ENCODE measurements at places on chromosomes 11 and 22. TPM values are rescaled to one million over a fixed set of nuclear protein-coding genes. Genes with fewer than 3 reads are reported as not detected.
A peak's percentile ranks its signal among the peaks of the same experiment; 100 is the strongest.

DNA sequence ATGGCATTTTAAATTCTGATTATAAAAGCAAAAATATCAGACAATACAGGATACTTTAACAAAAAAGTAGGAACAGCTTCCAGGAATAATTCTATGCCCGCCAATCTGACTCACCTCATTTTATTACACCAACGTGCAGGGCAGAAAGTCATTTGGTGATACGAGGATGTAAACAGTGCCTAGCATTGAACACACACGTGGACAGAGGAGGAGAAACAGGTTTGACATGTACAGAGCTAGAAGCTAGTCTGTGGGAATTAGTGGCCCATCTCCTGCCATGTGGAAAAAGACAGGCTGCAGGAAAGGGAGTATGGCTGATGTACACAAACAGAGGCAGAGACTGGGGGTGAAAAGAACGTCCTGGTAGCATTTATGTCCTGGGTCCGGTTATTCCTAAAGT, 9.0 kb upstream of the SPINDOC start:
- no peak for DNase-seq
- H3K4me3 ChIP-seq, result no peak overlapping the region
- no peak overlapping the region for H3K27ac ChIP-seq
- H3K27me3 ChIP-seq, result peaks cover 5% of the 10 kb centered on the region
- H3K4me1 ChIP-seq, result no peaks in the 10 kb centered on the region
- no peaks in the 10 kb centered on the region for H3K36me3 ChIP-seq

- no peak overlapping the region for H3K27ac ChIP-seq
- no peaks in the 10 kb centered on the region for H3K27me3 ChIP-seq
- H3K4me1 ChIP-seq, result no peaks in the 10 kb centered on the region
- DNase-seq, result no peak
- H3K4me3 ChIP-seq, result no peak overlapping the region
Observed at GRCh38 chr11:4134806-4135205, 40.2 kb downstream of the RRM1 start.

The OR56B4 gene
- total RNA-seq, result not detected

DNA sequence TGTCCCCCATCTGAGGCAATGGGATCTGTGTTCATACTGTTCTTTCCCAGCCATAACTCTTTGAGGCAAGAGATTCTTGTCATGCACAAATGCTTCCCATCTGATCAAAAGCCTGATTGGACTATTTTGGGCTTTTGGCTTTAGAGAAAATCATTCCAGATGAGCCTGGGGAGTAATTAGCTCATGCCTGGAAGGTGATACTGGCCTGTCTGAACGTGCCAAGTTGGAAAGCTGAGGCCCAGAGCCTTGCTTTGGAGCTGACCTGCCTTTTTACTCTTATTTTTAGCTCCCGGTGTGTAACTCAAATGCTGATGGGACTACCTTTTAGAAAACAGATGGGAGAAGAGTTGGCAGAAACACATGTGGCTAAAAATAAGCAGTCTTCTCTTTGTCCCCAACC, 105.0 kb downstream of the DBX1 start:
- no peak overlapping the region for H3K4me3 ChIP-seq
- no peaks in the 10 kb centered on the region for H3K27me3 ChIP-seq
- no peak overlapping the region for H3K27ac ChIP-seq
- no peaks in the 10 kb centered on the region for H3K4me1 ChIP-seq

The RAB36 gene
- 0.46 TPM for total RNA-seq

GRCh38 chr11:26792941-26793340, 71.1 kb upstream of the SLC5A12 start:
- no peak for DNase-seq
- no peaks in the 10 kb centered on the region for H3K4me1 ChIP-seq
- no peak overlapping the region for H3K4me3 ChIP-seq
- H3K27me3 ChIP-seq, result no peaks in the 10 kb centered on the region

GRCh38 chr22:33110562-33111163, 52.5 kb upstream of the SYN3 start:
- H3K36me3 ChIP-seq, result no peaks in the 10 kb centered on the region
- H3K4me3 ChIP-seq, result no peak overlapping the region
- DNase-seq, result no peak
- H3K27me3 ChIP-seq, result no peaks in the 10 kb centered on the region
- H3K27ac ChIP-seq, result no peak overlapping the region
- H3K4me1 ChIP-seq, result no peaks in the 10 kb centered on the region

DNA sequence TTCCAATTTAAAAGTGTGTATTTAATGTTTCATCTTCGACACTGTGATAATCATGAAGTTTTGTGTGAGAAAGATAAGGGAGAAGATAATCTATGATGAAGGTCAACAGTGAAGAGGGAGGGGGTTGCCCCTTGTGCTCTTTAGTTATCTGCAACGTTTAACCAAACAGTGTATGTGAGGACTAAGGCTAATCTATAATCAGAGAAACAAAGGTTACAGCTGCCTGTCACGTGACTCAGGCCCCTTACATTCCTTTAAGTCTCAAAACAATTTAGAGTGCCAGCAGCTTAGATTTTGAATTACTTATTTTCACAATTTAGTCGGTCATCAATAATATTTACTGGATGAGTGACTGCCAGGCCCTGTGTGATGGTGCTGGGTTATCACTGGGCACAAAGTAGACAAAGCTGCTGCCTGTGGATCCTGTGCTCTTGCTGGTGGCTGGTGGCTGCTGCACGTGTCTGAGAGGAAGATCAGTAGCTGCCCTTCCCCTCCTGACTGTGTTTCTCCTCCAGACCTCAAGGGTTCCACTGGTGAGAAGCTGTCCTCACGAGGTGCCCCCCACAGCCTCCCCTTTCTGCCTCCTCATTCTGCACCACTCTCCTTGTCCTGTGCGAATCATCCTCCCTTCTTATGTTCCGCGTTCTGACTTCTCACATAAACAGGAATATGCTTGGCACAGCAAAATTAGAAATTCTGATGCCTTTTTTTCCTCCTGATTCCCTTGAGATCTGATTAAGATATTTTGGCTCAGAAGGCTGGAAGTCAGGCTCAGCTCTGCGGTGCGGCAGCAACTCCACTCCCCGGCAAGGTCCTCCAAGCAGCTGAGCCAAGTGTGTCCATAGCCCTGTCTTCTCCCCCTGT, 331.1 kb upstream of the B3GAT1 start:
- H3K36me3 ChIP-seq, result no peaks in the 10 kb centered on the region
- no peaks in the 10 kb centered on the region for H3K27me3 ChIP-seq
- H3K4me3 ChIP-seq, result no peak overlapping the region
- H3K4me1 ChIP-seq, result no peaks in the 10 kb centered on the region

GRCh38 chr11:1556278-1556902, 15.7 kb downstream of the DUSP8 start:
- H3K27ac ChIP-seq, result no peak overlapping the region
- no peaks in the 10 kb centered on the region for H3K4me1 ChIP-seq
- H3K36me3 ChIP-seq, result no peaks in the 10 kb centered on the region
- peaks cover 2% of the 10 kb centered on the region for H3K27me3 ChIP-seq
- H3K4me3 ChIP-seq, result no peak overlapping the region

DNA sequence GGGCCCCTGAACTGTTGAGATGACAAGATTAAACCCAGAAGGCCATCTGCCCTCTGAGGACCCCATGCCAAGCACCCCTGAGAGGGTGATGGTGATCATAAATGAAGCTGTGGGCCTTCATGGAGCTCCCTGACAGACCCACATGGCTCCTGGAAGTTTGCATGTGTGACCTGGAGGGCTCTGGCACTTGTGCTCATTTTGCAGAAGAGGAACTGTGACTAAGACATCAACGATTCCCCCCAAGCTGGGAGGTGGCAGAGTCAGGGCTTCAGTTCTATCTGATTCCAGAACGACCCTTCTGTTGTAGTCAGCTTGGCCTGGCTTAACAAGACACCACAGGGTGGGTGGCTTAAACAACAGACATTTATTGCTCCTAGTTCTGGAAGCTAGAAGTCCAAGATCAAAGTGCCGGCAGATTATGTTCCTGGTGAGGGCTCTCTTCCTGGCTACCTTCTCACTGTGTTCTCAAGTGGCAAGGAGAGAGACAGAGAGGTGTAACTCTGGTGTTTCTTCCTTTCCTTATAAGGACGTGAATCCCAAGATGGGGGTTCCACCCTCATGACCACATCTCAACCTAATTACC, 46.4 kb upstream of the CD82 start:
- H3K4me3 ChIP-seq, result no peak overlapping the region
- no peak for DNase-seq
- H3K27me3 ChIP-seq, result peaks cover 33% of the 10 kb centered on the region

GRCh38 chr22:40414838-40415505, 44.6 kb downstream of the SGSM3 start:
- H3K27me3 ChIP-seq, result no peaks in the 10 kb centered on the region
- peaks cover 32% of the 10 kb centered on the region for H3K36me3 ChIP-seq
- H3K27ac ChIP-seq, result peak overlapping the region; percentile 55
- H3K4me3 ChIP-seq, result no peak overlapping the region
- no peak for DNase-seq
- H3K4me1 ChIP-seq, result peaks cover 2% of the 10 kb centered on the region

DNA sequence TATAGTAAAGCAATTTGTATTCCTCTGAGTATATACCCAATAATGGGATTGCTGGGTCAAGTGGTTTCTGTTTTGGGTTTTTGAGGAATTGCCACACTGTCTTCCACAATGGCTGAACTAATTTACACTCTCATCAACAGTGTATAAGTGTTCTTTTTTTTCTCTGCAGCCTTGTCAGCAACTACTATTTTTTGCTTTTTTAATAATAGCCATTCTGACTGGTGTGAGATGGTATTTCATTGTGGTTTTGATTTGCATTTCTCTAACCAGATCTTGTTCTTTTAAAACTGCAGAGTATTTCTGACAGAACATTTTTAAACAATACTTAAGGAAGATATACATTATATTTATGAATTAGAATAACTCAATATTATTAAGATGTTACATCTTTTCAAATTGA, 1140.5 kb upstream of the CNTN5 start:
- no peak for DNase-seq
- no peaks in the 10 kb centered on the region for H3K36me3 ChIP-seq
- no peaks in the 10 kb centered on the region for H3K4me1 ChIP-seq
- no peak overlapping the region for H3K4me3 ChIP-seq

GRCh38 chr11:78809931-78810541, 235.4 kb upstream of the NARS2 start:
- no peaks in the 10 kb centered on the region for H3K27me3 ChIP-seq
- H3K27ac ChIP-seq, result no peak overlapping the region
- H3K4me1 ChIP-seq, result no peaks in the 10 kb centered on the region
- no peaks in the 10 kb centered on the region for H3K36me3 ChIP-seq
- DNase-seq, result no peak

The ESAM gene
- 2.5 TPM for total RNA-seq

DNA sequence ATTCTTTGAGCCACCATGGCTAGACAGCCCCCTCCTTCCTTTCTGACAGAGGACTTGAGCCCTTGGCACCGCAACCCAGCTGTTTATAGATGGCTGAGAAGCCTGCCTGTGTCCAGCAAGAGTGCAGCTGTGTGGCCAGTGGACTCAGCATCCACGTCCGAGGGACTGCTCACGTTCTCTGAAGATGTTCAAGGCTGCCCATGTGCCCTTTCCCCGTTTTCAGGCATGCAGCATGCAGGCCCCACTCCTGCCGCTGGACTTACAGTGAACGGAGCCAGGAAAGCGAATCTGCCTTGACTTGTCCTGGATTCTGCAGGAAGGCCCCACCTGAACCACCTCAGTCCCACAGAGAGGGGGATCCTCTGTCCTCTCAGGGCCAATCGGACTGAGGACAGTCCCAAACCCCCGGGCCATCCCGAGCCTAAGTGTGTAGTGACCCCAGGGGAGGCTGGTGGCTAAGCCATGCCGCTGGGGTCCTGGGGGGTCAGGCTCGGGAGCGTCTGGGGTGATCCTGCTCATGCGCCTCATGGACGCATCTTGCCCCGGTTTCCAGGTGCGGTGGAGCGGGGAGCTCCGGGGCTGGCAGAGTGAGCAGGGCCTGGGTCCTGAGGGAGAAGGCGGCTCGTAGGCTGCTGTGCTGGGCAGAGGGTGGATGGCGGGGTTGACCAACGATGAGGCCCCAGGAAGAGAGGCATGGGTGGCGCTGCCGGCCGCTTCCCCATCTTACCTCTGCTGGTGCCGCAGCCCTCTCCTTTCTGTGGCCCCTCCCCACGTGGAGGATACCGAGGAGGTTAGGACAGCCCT, 170.7 kb downstream of the CTTN start:
- H3K4me1 ChIP-seq, result peaks cover 2% of the 10 kb centered on the region
- no peaks in the 10 kb centered on the region for H3K36me3 ChIP-seq
- no peak for DNase-seq
- no peak overlapping the region for H3K27ac ChIP-seq
- no peak overlapping the region for H3K4me3 ChIP-seq

GRCh38 chr11:59188954-59189353, 17.0 kb downstream of the DTX4 start:
- no peak overlapping the region for H3K4me3 ChIP-seq
- H3K4me1 ChIP-seq, result no peaks in the 10 kb centered on the region
- no peaks in the 10 kb centered on the region for H3K36me3 ChIP-seq
- no peak overlapping the region for H3K27ac ChIP-seq
- H3K27me3 ChIP-seq, result no peaks in the 10 kb centered on the region
- DNase-seq, result no peak

The KDM4E gene
- not detected for total RNA-seq

- H3K27ac ChIP-seq, result no peak overlapping the region
- no peak overlapping the region for H3K4me3 ChIP-seq
- H3K27me3 ChIP-seq, result no peaks in the 10 kb centered on the region
- DNase-seq, result peak; percentile 72
- peaks cover 6% of the 10 kb centered on the region for H3K36me3 ChIP-seq
Observed at GRCh38 chr11:33065445-33066178, 26.2 kb downstream of the TCP11L1 start.

The FAM181B gene
- not detected for total RNA-seq

Measured in T-cell (primary cell).